ENCODE measurements at places on chromosomes 7 and 10.

- DNase-seq, result no peak
Measured at GRCh38 chr7:41858201-41858600, 155.3 kb upstream of the INHBA start.

DNA sequence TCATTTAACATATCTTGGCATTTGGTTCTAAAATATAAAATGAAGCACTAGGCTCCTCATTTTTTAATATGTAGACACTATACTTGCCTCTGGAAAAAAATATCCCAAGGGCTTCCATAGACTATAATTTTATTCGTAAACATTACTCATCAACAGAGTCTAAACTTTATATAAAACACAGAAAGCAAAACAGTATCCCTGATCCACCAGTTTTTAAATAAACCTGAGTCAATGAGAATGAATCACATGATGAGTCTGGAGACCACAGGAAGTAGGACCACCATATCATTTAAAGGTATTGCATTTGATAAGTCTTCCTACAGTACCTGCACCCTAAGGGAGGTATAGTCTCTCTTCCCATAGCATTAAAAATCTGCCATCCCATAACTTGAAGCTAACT is 228.0 kb downstream of the DGKI start:
- DNase-seq, result no peak

GRCh38 chr7:128022631-128023532 is 8.4 kb downstream of the LRRC4 start:
- DNase-seq, result no peak

DNA sequence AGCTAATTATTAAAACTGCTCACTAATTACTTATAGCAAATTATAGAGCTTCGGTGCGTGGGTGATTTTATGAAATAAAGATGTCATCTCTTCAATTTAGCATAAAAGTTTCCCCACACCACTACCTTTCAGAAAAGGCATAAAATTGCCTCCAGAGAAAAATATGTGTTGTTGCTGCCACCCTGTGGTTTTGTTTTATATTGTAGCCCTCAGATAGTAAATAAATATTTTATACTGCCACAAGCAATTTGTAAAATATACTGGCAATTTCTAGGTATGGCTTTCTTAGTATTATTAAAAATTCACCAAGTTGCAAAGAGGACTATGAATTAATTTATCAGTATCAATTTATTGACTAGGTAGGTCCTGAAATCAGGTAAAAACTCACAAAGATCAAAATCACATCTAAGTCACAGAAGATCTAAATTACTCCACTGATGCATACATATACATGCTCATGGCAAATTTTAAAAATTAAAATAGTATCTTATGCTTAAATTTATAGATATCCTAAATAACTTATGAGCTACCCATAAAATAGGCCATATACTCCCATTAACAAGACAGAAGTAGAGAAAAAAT is 26.5 kb downstream of the ASNS start:
- DNase-seq, result no peak

DNA sequence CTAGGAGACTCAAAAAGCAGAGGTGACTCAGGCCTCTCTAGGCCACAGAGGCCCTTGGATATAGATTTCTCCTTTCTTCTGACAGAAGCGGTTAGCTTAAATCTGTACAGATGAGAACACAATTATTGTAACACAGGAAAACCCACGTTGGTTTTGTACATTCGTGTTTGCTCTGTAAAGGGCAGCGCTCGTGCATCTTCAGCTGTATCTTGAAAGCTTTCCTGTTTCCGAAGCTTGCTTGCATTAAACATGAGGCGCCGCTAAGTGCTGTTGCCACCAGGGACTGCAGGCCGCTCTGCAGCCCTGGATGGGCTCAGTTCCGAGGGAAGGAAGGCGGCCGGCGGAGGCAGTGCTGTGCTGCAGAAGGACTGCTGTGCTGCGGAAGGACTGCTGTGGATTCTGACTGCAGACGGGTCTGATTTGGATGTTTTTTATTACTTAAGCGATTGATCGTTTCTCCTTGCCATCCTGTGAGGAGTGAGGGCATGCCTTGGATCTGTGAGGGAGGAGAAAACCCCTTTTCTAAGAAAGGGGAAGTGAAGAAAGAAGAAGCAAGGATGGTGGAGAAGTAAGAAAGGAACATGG is 53.3 kb downstream of the FHIP2A start:
- no peak for DNase-seq

DNA sequence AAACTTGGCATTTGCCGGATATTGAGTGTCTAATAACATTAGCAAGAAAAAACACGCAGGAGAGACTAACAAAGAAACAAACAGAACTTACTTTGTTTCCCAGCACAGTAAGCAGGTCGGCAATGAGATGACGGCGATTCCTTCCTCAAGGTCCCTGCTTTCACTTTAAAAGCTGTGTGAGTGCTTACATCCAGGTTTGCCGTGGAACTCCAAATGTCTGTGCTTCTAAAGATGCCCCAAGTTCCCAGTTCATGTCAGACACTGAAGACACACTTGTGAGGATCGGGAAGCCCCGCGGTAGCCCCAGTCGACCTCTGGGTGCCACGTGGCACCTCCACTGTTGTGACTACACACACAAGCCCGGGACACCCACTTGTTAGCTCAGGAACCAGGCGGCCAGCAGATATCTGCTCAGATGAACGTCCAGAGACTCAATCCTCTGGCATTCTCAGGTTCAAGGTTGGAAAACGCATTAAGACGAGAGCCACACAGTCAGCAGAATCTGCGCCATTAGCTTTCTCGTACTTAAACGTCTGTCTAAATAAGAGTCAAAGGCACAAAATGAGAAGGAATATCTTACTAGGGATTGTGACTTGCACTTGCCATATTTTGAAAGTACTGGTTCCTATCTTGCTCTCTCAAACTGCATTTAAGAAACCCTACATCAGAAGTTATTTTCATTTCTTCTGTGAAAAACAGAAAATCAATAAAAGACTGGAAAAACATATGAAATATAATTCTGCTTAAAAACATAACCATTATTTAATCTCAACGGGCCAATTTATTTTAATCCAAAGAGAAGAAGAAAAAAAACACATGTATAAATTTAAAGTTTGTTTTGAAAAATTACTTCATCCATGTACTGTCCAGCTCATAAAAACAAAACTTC is 207.6 kb upstream of the KLF14 start:
- no peak for DNase-seq

- DNase-seq, result no peak
Measured at GRCh38 chr10:44400541-44400940, 15.6 kb upstream of the CXCL12 start.

- no peak for DNase-seq
Measured at GRCh38 chr7:105707381-105707780, 126.1 kb upstream of the EFCAB10 start.

DNA sequence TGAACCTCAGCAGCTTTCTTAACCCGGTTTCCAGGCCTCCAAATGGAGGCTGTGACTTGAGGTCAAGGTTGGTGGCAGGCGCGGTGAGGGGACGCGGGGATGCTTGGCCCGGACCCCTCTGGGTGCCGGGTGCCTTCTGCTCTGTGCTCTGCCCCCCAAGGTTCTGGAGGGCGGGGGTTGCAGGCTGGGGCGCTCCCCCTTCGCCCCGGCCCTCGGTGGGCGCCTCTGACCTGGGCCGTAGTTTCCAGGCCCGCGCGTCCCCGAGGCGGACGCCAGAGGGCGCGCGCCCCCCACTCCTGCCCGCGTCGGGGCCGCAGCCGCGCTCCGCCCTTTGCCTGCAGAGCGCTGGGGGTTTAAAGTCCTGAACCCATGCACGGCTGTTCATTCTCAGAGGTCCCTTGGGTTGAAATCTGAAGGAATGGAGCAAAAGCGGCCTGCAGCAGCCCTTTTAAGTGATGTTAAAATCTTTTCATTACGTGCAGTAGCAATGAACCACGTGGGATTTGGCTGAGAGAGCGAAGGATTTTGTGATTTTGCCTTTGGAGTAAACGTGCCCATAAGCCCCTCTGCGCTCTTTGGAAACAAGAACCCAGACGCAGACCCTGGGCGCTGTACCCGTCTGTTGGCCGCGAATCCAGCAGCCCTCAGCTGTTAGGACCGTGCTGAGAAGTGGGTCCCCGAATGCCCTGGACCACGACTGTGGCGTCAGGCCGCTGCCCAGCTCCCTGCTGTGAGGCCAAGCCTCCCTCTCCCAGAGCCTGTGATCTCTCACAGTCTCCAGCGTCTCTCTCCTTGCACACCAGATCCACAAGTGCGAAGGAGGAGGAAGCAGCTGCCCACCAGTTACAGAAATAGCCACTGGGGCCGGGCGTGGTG is 135.0 kb downstream of the ACTR3B start:
- no peak for DNase-seq

- DNase-seq, result no peak
Measured at GRCh38 chr10:126909147-126909546, 3.9 kb downstream of the DOCK1 start.

DNA sequence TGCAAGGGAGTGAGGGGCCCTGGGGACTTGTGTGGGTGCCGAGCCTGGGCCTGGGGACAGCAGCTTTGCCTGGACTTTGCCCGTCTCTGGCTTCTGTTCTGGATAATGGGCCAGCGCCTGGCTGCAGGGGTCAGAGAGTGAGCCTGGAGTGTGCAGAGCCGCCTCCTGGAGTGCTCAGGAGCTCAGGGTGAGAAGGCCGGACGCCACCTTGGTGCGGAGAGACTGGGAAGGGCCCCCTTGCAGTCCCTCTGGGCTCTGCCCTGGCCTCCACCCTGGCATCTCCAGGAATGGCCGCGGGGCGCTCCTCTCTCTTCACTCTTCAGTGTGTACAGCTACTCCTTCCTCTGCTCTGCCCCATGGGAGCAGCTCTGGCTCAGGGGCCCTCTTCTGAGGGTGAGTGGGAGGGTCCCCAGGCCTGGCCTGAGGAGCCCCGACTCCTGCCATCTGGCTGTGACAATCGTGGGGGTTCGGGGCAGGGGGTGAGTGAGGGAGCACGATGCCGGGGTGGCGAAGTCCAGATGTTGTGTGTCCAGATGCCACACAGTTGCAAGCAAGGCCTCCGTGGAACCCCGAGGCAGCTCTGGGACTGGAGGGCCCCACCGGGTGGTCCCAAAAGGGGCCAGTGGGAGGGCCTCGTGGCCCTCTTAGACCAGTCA is 187.1 kb downstream of the DNAJB6 start:
- DNase-seq, result no peak

DNA sequence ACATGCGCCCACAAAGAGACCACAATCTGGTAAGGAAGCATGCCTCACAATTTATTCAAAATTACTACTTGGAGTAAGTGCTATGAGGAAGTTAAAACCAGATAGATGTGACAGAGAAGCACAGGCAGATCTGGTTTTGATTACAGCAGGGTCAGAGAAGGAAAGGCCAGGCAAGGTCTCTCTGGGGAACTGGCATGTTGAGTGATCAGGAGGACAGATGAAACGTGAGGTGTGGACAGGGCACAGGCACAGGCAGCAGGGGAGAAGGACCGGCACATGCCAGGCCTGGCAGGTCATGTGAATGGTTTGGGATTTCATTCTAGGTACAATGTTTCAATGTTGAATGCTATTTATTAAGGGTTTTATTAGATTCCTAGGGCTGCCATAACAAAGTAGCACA is 51.6 kb downstream of the GPAM start:
- DNase-seq, result no peak

- no peak for DNase-seq
Measured at GRCh38 chr10:117550599-117551329, 8.2 kb downstream of the EMX2 start.

Measured in activated CD4-positive, alpha-beta T cell treated with anti-CD3 and anti-CD28 coated beads, Interleukin-2, amount 50 U/mL, for 24 hours (primary cell).